Keratinocyte (primary cell): ENCODE measurements at places on chromosomes 7 and 10.

DNA sequence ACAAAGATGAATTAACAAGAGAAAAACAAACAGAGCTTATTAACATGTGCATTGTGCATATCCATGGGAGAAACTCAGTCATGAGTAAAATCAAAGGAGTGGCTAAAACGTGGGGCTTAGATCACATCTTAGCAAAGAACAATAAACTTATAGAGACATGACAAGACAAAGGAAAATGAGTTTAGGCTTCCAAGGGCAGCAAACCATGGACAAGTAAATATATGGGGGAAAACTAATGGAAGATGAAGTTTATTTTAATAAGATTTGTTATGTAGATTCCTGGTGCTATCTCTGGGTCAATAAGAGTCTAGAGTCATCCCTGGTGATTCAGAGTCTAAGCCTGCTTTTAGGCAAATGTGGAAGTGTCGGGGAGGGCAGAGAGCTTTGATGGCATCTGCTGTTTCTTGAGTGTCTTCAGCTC, 87.2 kb upstream of the PLPP4 start:
- H3K4me1 ChIP-seq, result peaks cover 3% of the 10 kb centered on the region
- no peaks in the 10 kb centered on the region for H3K36me3 ChIP-seq
- H3K27ac ChIP-seq, result no peak overlapping the region
- peaks cover 6% of the 10 kb centered on the region for H3K27me3 ChIP-seq

DNA sequence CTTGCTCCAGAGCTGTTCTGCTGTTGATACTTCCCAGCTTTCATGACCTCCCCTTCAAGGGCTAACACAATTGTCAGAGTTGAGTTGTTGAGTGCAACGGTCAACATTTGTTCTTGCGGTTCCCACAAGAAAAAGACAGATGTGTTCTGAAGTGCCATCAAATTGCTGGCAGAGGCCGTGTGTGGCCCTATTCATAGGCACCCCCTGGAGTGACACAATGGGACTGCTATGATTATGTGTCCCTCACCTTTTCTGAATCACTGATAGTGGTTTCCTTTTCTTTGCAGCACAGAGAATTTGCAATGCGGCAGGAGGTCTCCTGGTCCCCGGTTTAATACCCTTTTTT, 5.8 kb upstream of the IGFBP1 start:
- no peak overlapping the region for H3K4me3 ChIP-seq
- DNase-seq, result no peak
- no peak overlapping the region for H3K27ac ChIP-seq
- no peaks in the 10 kb centered on the region for H3K4me1 ChIP-seq
- H3K36me3 ChIP-seq, result no peaks in the 10 kb centered on the region

GRCh38 chr10:15027741-15028140, 16.0 kb upstream of the OLAH start:
- H3K4me3 ChIP-seq, result no peak overlapping the region
- DNase-seq, result no peak
- H3K27ac ChIP-seq, result no peak overlapping the region
- H3K36me3 ChIP-seq, result no peaks in the 10 kb centered on the region

GRCh38 chr7:143287339-143287934, 714 bp upstream of the CASP2 start:
- no peak overlapping the region for H3K4me3 ChIP-seq
- H3K27me3 ChIP-seq, result no peaks in the 10 kb centered on the region
- peaks cover 39% of the 10 kb centered on the region for H3K4me1 ChIP-seq

DNA sequence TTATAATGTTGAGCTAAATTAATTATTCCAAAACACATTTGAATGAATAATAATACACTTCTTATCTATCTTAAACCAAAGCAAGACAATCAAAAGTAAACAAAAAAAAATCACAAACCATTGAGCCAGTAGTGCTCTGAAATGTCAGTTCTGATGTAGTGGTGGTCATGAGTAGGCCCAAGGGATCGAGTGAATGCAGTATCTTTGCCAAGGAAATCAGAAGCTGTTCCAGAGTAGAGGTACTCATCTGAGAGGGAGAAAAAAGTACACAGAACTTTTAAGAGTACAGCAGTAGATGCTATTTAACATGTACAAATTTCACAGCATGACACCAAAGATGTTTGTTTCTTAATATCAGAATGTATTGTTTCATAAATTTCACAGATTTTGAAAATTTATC, 121.5 kb downstream of the SEMA3D start:
- DNase-seq, result no peak
- H3K4me1 ChIP-seq, result peaks cover 2% of the 10 kb centered on the region
- no peak overlapping the region for H3K4me3 ChIP-seq
- no peak overlapping the region for H3K27ac ChIP-seq
- H3K36me3 ChIP-seq, result no peaks in the 10 kb centered on the region
- H3K27me3 ChIP-seq, result no peaks in the 10 kb centered on the region

DNA sequence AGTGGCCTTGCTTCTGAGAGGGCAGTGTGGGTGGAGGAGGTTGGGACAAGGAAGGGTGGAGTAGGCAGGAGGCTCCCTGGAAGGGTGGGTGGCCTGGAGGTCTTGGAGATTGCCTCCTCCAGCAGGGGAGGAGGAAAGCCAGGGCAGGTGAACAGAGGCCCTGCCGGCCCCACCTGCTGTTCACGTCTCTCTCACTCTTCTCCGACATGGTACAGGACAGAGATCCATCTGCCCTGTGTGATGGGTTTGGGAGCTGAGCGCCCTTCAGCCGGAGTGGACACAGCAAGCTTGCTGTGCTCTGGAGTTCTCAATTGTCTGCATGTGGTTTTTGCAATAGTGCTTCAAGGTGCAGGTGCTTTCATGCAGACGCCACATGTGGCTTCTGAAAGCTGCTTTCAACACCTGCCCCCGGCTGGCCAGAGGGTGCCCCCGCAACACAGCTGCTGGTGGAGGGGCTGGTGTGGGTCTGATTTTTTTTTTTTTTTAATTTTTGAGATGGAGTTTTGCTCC, 82.8 kb upstream of the GNA12 start:
- no peaks in the 10 kb centered on the region for H3K36me3 ChIP-seq
- H3K27me3 ChIP-seq, result peaks cover 5% of the 10 kb centered on the region
- peaks cover 6% of the 10 kb centered on the region for H3K4me1 ChIP-seq
- H3K4me3 ChIP-seq, result no peak overlapping the region

GRCh38 chr10:58486821-58487220, 25.9 kb upstream of the BICC1 start:
- no peaks in the 10 kb centered on the region for H3K4me1 ChIP-seq
- H3K36me3 ChIP-seq, result no peaks in the 10 kb centered on the region
- no peaks in the 10 kb centered on the region for H3K27me3 ChIP-seq
- H3K27ac ChIP-seq, result no peak overlapping the region
- no peak overlapping the region for H3K4me3 ChIP-seq
